ENCODE measurements at places on chromosomes 16 and 17.
A peak's percentile ranks its signal among the peaks of the same experiment; 100 is the strongest.

- DNase-seq = no peak
These were observed 4.8 kb downstream of the CIAO3 start for GRCh38 chr16:735982-736453.

- no peak for DNase-seq
These were observed 49.6 kb downstream of the C16orf95 start for GRCh38 chr16:87267566-87267965.

DNA sequence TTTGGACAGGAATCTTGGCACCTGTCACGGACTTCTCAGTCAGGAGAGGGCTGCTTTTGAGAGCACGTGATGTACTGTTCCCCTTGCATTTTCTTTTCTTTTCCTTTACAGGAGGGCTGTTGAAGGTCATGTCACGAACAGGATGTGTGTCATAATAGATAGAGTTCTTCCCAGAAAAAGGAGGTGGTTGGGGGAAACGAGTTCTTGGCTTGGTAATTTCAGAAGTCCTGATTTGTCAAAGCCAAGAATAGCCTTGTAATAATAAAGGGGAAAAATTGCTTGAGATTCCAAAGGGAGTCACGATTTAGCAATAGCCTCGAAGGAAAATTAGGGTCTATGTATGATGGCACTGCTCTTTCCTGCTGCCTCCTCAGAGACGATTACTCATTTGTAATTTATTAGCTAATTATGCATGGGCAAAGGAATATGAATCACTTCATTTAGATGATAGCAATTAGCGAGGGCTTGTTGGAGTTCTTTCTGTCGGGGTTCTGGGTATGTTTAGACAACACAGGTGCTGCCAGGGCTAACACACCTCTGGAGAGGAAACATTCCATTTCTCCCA, 277.7 kb upstream of the N4BP1 start:
- DNase-seq = no peak

DNA sequence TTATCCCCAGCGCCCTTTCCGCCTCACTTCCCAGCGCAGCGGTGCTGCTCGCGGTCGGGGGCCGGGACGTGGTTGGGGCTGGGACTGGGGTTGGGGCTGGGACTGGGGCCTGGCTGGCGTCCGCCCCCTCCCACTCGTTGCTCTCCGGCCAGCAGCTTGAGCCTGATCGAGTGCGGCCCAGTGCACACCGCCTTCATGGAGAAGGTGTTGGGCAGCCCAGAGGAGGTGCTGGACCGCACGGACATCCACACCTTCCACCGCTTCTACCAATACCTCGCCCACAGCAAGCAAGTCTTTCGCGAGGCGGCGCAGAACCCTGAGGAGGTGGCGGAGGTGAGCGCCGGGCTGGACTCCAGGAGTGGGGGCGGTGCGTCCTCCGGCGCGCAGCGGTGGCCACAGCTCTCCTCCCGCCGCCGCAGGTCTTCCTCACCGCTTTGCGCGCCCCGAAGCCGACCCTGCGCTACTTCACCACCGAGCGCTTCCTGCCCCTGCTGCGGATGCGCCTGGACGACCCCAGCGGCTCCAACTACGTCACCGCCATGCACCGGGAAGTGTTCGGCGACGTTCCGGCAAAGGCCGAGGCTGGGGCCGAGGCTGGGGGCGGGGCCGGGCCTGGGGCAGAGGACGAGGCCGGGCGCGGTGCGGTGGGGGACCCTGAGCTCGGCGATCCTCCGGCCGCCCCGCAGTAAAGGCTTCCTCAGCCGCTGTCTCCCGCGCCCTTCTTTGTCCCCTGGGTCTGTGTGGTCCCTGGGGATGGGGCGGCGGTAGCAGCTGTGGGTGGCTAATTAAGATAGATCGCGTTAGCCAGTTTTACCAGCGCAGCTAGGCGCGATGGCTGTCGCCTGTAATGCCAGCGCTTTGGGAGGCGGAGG, 1.8 kb downstream of the HSD17B1 start:
- peak; percentile 45 for DNase-seq

- no peak for DNase-seq
These were observed 123.2 kb upstream of the AXIN2 start for GRCh38 chr17:65684631-65685030.

- no peak for DNase-seq
These were observed 32.7 kb downstream of the GNA13 start for GRCh38 chr17:65023791-65024190.

DNA sequence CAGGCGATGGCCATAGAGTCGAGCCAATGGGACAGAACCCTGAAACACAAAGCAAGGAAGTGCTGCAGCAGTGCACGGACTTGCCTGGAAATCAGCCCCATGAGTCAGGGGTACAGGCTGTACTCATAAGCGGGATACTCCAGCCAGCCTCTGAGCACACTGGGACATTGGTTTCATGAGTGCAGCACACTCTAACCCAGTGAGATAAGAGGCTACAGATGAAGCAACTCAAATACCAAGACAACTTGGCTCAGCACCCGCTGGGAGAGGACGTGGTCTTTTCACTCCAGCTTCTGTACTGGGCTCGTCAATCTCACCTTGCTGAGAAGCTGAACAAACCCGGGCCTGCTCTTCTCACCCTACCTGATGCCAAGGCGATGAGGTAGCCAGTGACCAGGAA, 98.2 kb downstream of the AXIN2 start:
- DNase-seq = peak; percentile 48

- DNase-seq = no peak
These were observed 6.4 kb downstream of the PRKCB start for GRCh38 chr16:23842137-23842600.

DNA sequence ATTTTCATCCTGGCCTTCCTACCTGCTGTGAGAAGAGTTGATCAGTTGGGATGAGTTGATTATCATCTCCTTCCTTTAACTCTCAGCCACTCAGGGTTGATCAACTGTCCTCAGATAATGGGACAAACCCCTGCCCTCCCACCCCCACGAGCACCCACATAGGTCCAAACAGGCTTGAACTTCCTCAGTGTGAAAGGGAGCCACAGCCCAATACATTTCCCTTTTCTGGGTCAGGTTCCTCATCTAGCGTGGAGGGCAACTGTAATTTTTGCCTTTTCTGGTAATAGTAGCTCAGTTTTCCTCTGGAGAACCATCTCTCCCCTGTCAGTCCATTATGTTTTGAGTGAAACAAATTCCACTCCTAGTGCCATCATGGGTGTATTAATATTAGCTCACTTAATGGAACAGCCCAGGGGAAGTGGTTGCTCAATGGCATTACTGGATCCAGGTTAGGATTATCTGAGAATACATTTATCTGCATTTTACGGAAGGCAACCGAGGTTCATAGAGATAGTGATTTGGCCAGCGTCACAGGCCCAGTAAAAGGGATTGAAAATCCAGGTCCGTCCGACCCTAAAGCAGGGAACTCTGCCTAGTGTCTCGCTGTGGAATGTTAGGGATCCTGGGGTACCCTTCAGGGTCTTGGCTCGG, 476 bp upstream of the LPCAT2 start:
- no peak for DNase-seq

- DNase-seq = no peak
These were observed 757 bp downstream of the ORMDL3 start for GRCh38 chr17:39926588-39927100.

- DNase-seq = no peak
These were observed 20.2 kb upstream of the JPT2 start for GRCh38 chr16:1657841-1658240.

DNA sequence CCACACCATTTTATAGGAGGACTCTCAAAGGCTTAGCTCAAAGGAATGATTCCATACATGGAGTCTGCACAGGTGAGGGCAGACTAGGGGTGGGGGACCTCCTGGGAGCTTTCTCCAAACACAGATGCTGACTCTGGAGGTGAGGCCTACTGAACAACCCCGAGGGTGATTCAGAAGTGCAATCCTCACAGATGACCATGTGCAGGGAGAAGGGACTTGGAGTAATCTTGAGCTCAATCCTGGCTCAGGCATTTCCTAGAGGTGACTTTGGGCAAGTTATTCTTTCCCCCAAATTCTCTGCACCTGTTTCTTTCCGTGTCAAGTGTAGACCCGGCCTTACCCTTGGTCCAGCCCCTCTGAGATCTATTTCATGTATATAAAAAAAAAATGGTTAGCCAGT, 401.5 kb downstream of the SLC39A11 start:
- no peak for DNase-seq

DNA sequence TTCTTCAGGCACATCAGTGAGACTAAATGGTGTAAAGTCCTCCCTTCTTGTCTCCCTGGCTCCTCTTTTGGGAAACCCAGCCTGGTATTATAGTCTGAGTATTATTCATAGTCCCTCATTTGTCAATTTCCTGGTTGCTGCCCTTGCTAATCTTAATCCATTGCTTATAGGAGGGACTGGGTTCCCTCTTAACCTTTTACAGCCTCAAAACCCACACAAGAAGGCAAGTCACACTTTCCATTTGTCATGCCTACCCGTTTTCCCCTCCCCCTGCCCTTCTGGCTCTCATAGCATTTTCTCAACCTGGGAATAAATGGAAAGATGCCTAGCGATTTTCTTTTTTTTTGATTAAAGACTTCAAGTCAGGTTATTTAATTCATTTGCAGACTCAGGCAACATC, 124.8 kb downstream of the MAP2K6 start:
- no peak for DNase-seq

DNA sequence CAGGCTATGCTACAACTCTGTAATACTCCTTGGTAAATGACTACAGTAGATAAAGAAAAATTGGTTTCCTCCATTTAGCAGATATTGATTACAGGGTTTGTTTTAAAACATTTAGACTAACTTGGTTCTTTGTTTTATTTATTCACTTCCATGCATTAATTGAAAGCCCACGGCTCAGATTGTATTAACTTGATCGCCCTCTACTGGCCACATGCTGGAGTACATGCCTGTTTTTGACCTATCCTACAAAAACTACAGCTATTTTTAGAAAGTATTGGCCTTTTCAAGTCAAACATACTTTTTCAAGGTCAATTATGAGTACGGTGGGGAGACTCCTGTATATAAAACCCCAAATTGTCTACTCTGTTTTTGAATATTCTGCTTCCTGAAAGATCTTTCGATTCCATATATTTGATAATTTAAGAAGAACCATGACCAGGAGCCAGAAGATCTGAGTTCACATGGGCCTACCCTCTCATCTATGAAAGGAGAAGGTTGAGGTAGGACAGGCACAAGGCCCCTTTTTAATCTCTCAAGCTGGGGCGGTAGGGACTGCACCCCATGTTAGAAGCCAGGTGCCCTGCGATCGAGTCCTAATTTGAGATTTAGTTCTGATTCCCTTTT, 51.8 kb downstream of the CA10 start:
- DNase-seq = peak; percentile 0

GRCh38 chr16:85422632-85423550, 190.2 kb upstream of the GSE1 start:
- no peak for DNase-seq

DNA sequence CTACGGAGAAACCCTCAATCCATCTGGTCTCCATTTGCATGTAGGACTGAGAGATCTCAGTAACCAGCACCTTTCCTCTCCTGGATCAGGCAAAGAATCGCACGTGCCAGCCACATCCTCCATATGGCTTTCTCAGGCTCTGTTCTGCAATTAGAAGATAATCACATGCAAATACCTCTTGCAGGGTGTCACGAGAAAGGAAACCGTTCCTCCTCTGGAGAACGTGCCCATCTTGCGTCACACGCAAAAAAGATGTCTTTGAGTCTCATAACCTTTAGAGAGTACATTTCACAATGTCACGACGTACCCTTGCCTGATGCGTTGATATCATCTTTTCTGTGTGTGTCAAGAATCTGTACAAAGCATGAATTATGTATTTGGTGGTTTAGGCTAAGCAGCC, 36.2 kb upstream of the DNAH17 start:
- DNase-seq = no peak

DNA sequence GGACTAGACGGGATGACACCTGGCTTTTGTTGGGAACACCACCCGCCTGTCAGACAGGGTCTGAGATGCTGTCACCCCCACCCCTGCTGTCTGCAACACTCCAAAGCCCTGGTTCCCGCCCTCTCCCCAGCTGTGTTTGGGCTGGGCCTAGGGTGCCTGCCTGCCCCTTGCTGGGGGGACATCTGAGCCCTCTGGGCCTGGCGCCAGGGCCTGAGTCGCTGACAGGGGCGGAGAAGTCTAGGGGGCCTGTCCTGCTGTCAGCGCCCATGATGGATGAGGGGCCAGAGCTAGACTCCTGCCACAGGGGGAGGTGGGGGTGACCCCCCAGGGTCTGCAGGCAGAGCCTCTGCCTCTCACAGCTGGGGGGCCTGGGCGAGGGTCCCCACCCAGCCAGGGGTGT, 7.6 kb upstream of the PKMYT1 start:
- DNase-seq = no peak

DNA sequence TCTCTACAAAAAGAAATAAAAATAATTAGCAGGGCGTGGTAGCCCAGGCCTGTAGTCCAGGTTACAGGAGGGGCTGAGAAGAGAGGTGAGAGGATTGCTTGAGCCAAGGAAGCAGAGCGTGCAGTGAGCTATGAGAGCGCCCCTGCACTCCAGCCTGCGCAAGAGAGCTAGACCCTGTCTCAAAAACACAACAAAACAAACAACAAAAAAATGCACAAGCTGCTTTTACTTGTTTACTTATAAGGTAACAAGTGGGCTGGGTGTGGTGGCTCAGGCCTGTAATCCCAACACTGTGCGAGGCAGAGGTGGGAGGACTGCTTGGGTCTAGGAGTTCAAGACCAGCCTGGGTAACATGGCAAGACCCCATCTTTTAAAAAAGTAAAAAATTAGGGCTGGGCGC, 1.7 kb downstream of the CYTH1 start:
- no peak for DNase-seq

DNA sequence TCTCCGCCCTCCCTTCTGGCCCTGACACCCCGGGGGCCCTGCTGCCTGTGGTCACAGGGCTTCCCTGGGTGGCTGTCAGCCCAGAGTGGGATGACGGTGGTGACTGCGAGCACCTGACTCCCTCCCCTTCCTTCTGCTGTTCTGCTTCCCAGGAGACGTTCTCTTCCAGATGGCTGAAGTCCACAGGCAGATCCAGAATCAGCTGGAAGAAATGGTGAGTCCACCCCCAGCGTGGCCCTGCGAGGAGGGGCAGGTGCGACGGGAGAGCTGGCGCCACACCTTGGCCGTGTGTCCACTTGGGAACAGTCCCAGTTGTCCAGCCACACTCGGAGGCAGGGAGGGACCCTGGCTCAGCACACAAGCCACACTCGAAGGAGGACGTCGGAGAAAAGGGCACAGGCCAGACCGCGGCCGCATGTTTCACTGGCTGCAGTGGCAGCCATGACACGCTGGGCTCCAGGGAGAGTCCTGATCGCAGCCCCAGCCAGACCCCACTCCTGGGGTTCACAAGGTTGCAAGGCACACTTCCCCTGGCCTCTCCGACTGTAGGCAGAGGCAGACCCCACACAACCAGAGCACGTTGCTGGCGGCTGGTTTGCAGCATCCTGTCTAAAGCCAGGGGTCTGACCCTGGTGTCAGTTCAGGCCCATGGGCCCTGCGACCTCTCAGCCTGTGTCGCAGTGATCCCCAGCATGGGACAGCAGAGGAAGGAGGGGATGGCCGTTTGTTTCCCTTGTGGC, 49.9 kb downstream of the BAIAP2 start:
- no peak for DNase-seq

DNA sequence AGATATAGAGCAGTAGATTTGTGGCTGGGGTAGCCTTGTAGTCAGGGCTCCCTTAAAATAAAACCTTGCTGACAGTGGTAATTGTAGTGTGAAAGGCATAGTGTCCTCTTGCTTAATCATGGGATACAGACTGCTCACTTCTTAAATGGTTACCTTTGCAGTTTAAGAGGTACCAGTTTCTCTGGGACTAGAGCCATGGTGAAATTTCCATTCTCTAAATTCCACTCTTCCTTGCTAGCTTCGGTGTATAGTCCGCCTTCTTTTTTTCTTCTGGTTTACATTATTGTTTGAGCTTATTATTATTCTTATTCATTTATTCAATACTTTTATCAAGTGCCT, 1.6 kb downstream of the CCP110 start:
- DNase-seq = no peak

Measured in skeletal muscle cell (primary cell).